ENCODE measurements at places on chromosomes 12 and 14.

DNA sequence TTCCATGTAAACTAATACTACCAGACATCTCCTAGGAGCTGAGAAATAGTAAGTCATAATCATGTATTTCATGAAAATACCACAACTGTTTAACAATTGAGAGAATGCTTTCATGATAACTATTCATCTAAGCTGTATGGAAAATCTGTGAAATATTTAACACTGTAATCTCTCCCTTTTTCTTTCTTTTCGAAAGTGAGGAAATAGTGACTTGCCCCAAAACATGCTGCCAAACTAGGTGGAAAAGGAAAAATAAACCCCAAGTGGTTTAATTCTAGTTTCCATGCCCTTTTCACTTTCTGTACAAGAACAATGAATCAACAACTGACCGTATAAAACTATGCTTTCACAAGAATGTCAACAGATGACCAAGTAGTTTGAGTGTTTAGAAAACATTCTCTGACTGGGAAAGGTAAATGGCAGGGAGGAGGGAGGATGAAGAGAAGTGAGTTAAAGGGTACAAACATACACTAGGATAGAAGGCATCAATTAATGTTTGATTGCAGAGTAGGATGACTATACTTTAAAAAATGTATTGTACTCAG, 147.5 kb upstream of the AVPR1A start:
- DNase-seq: no peak

DNA sequence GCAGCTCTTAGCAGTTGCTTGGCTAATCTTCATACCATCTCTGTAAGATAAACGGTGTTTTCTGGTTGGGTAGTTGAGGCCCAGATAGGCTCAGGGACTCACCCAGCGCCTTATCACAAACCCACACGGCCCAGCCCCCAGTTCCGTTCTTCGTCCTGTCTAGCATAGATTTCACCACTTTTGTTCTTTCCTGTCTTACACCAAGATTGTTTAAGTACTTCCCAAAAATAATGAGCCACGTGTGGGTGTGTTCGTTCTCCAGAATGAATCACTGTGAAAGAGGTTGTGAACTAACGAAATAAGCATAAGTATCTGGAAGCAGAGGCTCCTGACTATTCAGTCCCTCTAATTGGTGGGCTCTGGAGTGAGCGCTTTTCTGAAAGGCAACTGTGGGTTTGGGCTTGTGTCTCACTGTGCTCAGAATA, 21.4 kb downstream of the ACVR1B start:
- peak; percentile 92 for DNase-seq

GRCh38 chr14:20494935-20495766, 10.2 kb upstream of the RNASE10 start:
- peak; percentile 36 for DNase-seq

DNA sequence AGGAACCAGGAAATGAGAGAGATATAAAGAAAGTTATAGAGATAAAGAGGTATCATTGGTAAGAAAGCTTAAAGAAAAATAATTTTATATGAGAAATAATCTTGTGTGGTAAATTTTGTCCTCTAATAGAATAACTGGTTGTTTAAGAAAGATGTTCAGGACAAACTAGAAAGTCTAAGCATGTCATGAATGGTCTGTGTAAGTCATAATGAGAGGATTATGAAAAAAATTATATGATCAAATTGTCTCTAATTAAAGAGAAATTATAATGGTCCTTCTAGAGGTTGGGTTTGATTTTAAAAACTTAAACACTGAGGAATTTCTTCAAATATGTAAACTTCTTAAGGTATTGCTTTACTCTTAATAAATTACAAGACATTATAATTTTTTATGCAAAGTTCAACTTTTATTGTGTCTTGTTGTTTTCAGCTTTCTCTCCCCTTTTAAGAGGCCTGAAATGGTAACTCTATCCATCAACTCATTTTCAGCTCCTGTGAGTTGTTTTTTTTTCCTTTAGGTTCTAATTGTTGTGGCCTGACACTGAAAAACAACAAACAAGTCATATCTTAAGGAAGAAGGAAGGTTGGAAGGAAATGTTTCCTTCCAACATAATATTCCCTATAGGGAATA, 88.2 kb upstream of the CNOT2 start:
- DNase-seq: no peak

DNA sequence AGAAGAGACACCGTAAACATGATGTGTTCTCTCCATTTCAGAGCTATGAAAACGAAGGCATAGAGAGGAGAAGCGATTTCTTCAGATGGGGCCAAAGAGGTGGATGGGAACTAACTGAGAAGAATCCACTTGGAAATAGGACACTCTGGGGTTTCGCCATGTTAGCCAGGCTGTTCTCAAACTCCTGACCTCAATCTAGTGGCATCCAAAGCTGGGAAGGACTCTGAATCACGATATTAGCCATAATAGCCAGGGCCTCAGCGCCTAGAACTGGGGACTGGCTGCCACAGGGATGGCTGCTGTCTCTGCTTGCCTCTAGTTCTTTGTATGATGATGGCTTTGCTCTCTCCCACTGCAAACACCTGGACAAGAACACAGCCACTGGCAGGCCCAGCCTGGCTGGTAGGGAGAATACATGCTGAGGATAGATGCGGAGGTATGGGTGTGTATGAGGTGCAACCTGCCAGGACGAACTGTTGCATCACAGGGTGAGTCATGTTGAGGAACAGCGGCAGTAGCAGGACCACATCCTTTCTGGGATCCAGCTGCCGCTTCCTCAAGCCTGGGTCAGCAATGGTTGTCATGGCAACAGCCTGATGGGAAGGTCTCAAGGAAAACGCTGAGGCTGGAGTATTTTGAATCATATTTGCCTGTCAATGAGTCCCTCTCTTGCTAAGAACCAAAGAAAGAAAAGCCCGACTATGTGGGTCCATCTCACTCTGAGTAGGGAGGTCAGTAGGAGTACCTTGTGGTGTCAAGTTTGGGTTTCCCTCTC, 31.1 kb downstream of the CCDC177 start:
- DNase-seq: peak; percentile 93

DNA sequence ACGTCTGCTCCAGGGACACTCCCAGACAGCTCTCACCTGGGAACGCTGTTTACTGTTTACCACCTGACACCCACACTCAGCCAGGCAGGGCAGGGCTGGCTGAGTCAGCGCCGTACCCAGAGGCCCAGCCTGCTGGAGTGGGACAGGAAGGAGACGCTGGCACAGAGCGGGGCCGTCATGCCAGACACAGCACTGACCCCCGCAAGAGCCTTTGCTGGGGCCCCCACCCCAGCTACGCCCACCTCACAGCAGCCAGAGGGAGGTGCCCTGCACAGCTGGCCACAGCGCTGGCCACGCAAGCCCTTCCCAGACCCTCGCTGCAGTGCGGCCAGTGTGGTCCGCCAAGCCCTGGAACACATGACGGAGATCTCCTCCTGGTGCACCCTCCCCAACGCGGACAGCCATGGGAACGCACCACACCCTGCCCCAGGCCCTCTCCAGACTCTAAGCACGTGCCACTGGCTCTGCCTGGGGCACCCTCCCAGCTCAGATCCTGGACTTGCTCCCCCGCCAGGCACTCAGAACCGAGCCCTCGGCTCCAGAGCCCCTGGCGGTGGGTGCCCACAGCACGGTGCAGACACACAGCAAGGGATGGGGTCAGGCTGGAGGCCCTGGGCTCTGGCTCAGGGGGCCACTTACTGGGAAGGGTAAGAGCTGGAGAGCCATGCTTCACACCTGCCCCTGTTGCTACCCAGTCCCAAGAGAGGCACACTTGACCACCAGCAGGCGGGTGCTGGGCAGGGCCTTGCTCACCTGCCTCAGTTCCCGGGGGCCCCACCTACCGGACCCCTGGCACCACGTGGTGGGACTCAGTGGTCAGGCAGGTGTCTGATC, 5.7 kb downstream of the AHNAK2 start:
- peak; percentile 59 for DNase-seq

DNA sequence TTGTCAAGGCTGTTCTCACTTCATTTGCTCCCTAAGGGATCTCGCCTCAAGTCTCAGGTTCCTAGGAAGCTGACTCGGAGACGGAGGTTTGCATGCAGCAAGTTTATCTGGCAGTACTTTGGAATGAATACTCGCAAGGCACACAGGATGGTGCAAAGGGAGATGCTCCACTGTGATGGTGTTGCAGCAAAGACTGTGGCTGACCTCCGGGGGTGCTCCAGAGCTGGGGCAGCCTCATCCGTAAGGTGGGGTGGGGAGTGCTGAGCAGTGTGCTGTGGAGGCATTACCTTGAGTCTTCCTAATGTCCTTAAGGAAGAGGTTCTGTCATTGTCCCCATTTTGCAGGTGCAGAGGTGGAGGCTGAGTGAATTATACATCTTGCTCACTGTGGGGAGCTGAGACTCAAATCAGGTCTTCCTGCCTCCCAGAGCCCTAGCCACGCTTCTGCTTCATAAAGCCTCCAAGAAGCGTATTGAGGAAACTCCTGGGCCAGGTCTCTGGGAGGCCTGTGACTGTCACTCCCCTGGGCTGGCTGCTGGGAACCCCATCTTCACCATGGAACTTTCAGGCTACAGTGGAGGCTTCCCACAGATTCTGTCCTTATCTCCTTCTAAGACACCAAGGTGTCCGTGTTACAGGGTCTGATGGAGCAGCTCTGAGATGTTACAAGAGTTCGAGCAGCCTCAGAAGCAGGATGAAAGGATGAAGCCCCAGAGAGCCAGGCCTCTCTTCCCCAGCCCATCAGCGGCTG, 39.5 kb downstream of the GALNT16 start:
- no peak for DNase-seq

GRCh38 chr12:39003541-39004155, 98.3 kb upstream of the CPNE8 start:
- no peak for DNase-seq

DNA sequence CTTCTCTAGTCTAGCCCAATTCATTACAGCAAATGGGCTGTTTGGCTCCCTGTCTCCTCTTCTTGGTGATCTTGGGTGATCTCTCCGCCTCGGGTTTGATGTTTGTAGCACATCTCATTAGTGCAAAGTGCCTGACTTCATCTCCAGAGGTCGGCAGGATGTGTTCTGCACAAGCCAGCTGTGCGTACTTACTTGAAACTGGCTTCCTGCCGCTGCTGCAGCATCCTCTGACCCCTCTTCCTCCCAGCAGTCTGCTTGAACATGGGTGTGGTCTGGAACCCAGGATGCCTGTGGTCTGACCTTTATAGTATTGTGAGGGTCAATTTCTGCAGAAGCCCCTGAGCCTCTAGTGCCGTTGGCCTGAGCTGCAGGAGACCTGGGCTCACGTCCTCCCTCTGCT, 99.2 kb downstream of the BEGAIN start:
- no peak for DNase-seq

DNA sequence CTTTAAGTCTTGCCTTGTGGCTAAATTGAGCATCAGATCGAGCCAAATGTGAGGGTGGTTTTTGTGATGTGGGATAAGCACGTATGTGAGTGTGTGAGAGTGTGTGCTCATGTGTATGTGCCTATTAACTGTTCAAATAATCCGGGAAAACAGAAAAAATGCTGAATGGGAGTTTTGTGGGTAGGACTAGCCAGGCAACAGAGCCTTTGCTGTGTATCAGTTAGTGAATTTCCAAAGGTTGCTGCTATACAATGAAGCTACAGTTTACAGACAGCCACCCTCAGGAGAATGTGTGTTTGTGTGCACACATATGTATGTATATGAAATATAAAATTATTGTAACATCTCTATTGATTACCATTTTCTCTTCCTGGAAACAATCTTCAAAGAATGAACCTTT, 154.0 kb downstream of the SOX5 start:
- no peak for DNase-seq

DNA sequence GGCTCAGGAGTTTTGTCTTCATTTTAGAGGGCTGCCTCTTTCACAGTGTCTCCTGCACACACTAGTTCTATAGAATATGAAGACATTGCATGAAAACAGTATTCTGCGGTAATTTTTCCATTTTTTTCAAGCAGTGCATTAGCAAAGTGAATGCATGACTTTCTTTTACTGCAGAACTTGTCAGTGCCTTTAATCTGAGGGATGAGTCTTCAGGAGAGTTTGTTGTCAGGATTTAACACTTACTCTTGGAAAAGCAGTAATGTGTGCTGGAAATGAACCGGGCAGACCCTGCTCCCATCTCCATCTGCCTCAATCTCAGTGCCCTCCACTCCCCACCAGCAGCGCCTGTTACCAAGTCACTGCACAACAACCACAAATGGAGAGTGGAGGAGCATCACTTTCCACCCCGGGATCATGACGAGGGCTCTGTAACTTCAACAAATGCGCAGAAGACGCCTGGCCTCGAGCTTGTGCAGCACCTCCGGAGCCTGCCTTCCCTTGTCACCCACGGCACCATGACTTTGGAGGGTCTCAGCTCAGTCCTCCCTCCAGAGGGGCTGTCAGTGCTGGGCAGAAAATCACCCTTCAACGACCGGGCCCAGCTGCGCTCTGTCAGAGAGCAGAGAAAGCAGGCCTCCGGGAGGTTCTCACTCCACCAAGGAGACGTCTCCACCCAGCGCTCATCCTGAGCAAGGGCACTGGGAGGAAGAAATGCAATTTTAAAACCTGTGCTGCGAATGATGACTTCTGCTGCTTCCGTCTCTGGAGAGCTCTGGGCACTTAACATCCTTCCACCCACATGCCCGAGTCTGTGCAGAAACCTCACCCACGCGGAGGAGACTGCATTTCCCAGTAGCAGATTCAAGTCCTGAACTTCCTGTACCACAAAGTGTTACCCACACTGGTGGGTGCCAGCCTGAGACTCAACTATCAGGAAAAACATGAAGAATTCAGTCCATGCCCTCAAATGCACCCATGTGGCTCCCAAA, 255.7 kb downstream of the ADGRD1 start:
- no peak for DNase-seq

GRCh38 chr12:108133482-108133881, 4.4 kb downstream of the WSCD2 start:
- no peak for DNase-seq

DNA sequence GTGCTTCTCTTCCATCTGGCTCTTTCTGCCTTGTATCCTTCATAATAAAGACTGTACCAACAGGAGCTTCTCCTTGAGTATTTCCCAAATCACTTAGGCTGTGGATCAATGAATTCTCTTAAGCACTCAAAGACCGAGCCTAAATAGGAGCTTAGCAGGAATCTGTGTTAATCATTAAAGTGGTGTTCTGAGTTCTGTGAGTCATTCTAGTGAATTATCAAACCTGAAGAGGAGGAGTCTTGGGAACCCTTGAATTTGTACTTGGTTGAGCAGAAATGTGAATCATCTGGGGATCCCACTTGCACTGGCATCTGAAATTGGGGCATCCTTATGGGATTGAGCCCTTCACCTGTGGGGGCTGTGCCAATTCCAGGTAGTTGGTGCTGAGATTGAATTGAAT, 946.2 kb downstream of the BCL11B start:
- peak; percentile 16 for DNase-seq

DNA sequence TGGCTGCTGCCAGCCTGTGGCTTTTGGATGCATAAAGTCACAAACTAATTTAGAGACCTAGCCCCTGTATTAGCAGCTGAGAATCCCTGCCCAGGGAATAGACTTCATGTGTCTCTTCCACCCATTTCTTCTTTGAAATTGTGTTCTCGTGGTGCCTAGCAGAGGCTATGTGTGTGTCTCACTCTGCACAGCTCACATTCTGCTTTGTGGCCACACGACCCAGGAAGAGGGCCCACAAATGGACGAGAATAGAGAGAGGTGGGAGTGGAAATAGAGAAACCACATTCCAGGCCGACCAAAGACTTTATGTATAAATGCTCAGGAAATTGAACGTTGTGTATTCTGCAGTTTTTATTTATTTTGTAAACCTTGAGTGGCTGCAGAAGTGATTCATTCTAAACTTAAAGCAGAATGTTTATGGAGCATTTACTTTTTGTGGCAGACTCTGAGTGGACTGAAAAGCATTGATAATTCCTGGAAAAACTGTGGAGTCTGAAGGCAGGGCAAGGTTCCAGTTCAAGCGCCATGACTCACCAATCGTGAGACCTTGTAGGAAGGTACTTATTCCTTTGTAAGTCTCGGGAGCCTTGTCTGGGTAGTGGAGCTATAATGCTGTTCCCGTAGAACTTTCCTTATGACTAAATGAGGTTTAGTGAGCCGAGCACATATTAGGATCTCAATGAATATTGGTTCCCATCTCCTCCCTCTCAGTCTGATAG, 9.1 kb downstream of the B4GALNT3 start:
- DNase-seq: no peak

Measured in fibroblast of lung (primary cell).